ENCODE measurements at places on chromosomes 2 and 18. TPM values are rescaled to one million over a fixed set of nuclear protein-coding genes. Genes with fewer than 3 reads are reported as not detected.

DNA sequence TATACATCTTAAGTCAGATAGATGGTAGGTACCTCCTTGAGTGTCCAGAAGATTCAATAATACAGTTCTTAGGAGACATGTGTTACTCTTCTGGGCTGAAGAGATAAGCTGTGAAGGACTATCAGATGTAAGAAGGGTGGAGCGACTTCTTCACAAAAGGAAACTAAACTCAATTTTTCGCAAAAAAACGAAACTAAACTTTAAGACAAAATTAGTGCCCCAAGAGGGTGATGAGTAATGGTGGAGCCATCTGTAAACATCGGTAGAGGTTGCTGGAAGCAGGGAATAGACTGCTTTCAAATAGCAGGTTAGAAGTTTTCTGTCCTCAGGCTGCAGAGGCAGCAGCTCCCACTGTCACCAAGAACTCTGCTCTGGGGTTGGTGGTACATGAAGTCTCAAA lies 111.6 kb upstream of the TACR1 start:
- DNase-seq = no peak

DNA sequence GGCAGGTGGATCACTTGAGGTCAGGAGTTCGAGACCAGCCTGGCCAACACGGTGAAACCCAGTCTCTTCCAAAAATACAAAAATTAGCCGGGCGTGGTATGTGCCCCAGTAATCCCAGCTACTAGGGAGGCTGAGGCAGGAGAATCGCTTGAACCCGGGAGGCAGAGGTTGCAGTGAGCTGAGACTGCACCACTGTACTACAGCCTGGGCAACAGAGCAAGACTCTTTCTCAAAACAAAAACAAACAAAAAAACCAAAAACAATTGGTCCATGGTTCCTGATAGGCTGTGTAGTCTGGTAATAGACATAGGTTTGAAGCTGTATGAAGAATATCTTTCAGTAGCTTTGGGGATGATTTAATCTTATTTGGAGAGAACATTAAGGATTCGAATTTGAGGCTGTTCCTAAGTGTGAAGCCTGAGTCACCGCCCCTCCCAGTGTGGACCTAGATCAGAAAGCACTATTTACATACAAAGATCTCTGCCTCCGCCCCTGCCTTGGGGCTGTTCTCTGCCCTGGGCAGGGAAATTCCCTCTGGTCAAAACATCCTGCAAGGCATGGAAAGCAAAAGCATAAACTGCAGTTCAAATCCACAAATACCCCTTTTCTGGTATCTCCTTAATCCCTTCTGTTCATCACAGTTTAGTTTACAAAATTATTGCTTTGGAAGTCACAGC lies 52.8 kb upstream of the PMAIP1 start:
- no peak for DNase-seq

The MC4R gene
- not detected for total RNA-seq

The LYG2 gene
- total RNA-seq = not detected

DNA sequence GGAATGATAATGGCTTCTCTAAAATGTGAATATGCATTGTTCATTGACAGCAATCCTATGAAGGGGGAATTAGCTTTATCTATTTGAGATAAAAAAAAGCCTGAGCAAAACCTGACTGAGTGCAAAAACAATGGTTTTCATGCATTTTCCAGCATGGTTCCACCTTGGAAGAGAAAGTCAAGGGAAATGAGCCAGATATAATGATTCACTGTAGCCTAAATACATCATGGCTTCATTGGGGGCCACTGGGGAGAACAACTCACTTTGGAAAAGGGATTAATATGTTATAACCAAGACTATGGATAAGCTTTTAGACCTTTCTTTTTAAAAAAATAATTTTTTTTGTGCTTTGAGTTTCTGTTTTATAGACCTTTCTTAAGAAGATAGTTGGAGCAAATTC lies 679.7 kb downstream of the NYAP2 start:
- DNase-seq = no peak

DNA sequence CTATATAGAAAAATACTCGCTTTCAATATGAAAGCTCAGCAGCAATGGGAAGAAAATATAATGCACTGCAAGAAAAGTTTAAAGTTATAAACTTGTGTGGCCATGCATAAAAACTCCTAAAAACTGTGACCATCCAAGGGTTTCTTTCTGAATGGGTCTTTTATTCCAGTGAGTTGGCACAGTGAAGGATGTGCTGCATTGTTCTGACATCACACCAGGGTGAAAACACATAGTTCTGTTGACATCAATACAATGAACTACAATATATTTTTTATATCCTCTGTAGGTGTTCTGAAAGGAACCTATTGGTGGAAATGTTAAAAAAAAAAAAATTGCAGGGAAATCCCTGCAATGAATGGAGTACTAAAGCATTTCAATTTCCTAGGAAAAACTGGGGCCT lies 80.2 kb downstream of the CDH20 start:
- no peak for DNase-seq

DNA sequence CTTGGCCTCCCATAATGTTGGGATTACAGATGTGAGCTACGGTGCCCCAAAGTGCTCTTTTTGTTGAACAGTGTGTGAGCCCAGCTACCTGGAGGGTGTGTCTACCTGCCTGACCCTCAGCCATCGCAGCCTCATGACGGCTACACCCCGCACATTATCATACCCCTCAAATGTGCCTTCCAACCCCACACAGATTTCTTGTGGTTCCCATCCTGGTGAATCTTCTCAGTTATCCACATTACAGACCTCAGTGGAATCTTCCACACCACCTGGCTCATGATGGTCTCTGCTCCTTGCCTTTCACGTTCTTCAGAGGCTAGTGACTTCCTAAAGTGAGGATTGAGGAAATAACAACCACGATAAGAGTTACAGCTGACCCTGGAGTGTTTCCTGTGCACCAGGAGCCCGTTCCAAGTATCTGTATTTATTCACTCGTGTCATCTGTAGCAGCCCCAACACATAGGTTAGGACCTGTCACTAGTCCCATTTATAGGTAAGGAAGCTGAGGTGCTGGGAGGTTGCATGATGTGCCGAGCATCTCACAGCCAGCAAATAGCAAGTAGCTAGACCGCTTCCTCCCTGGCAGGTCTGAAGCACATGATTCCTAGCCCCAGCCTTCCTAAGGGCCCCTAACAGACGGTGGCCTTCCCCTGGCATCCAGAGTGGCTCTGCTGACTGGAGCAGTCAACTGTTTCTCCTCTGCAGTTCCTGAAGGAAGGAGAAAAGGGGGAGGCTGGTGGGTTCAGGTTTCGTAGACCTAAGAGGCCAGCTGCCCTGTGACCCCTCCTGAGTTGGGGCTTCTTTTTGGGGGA lies 47.3 kb downstream of the TCF7L1 start:
- DNase-seq = no peak

- no peak for DNase-seq
These were observed 148.5 kb upstream of the GATA6 start for GRCh38 chr18:22020867-22021370.

DNA sequence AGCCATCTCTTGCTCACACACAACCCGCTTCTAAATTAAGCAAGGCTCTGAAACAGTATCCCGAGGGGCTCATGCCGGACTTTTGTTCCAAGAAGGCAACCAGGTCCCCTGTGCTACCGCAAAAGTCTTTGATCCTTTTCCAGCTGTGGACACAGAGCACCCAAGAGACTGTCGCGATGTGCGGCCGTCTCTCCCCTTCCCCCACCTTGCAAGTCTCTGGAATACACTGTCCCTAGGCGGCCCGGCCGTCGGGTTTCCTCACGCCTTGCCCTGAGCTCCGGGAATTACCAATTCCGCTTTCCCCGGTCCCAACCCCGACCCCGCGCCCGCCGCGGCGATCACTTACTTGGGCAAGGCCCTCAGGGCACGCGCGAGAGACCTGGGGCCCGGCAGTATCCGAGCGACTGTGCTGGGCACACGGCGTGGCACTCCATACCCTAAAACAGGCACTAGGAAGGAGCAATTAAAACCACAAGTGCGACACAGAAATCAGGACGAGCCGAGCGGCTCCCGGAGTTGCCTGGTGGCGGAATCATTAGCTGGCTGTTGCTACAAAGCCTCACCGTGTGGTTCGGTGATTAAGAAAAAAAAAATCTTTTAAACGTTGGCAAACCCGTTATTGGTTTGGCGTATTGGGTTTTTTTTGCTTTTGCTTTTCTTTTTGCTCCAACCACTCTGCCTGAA lies 2.2 kb upstream of the DLX1 start:
- no peak for DNase-seq

The SKOR2 gene
- not detected for total RNA-seq

GRCh38 chr2:171923206-171923605 lies 945 bp downstream of the HAT1 start:
- DNase-seq = peak; percentile 26

The BOK gene
- total RNA-seq = 3.3 TPM

GRCh38 chr2:96637385-96638143 lies 548 bp downstream of the KANSL3 start:
- peak; percentile 83 for DNase-seq

The ZAP70 gene
- total RNA-seq = not detected

The ABCG5 gene
- total RNA-seq = not detected

The PRKCE gene
- total RNA-seq = 6.6 TPM

GRCh38 chr2:199261936-199262335 lies 195.8 kb downstream of the SATB2 start:
- no peak for DNase-seq

The NEU2 gene
- not detected for total RNA-seq

DNA sequence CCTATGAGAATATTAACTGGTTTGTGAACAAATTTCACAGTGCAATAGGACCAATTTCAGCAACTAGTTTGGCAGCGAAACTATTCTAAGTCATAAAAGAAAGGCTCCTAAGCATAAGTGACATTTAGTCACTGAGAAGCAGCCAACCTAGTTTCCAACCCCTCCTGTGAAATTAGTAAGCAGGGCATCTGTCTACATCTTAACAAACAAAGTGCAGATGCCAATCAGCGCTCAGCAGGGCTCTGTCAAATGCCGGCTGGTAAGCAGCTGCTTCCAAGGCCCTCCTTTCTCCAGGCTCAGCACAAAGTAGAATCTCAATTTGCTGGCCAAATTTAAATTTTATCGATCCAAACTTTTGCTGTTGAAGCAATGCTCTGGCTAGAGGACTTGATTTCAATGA lies 124.7 kb downstream of the ICOS start:
- DNase-seq = no peak

GRCh38 chr18:24104486-24104885 lies 34.4 kb upstream of the CABYR start:
- DNase-seq = no peak

DNA sequence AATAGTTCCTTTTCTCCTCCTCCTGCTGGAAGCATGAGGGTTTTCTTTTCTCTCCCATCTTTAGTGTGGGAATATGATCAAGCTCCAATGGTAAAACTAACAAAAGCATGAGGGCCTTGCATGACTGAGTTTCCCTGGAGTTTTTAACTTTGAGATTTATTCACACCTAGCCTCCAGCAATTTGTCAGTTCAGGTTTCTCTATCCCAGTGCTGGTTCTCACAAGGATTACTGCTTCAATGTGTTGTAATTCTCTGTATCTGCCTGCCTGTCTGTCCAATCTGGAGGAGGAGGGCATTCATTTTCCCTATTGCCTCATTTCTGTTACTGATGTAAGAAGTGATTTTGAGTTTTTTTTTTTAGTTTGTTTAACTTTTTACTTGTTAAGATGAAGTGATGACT lies 57.6 kb upstream of the RPRM start:
- no peak for DNase-seq

All from gastrocnemius medialis (tissue), 4 donors.